ENCODE measurements at places on chromosomes 5 and 9.

DNA sequence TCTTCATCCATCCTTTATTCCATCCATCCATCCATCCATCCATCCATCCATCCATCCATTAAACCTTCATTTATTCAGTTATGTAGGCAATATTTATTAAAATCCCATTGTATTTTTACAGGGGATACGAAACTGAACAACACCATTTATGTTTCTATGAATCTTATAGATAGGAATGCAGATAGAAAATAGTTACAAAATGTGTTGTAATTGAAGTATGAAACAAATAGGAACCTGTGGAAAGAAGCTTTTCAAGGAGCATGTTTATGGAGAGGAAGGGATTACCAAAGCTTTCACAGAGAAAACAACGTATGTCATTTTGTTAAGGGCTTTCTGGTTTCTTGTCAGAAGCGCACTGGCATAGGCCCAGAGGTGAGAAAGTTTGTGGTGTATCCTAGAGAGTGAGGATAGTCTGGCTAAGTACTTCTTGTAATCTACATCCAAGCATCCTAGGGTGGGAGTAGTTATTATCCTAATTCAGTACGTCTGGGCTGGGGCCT, 184.0 kb downstream of the CNTLN start:
- no peak for DNase-seq

DNA sequence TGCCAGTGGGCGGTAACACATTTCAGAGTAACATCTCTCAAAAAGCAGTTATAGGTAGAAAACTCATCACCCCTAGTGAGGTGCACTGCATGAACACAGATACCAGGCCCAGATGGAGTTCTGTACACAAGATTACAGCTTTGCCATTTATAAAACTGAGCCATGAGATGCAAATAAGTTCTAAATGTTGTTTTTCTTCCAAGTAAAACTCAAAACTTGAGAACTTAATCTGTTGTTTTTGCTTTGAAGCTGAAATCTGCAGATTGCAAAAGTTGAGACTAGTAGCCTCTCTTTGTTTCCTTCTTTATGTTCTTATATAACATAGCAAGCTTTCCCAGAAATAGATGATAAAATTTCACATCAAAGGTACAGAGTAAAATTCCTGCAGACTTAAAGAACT, 434.1 kb downstream of the PLK2 start:
- DNase-seq: no peak

DNA sequence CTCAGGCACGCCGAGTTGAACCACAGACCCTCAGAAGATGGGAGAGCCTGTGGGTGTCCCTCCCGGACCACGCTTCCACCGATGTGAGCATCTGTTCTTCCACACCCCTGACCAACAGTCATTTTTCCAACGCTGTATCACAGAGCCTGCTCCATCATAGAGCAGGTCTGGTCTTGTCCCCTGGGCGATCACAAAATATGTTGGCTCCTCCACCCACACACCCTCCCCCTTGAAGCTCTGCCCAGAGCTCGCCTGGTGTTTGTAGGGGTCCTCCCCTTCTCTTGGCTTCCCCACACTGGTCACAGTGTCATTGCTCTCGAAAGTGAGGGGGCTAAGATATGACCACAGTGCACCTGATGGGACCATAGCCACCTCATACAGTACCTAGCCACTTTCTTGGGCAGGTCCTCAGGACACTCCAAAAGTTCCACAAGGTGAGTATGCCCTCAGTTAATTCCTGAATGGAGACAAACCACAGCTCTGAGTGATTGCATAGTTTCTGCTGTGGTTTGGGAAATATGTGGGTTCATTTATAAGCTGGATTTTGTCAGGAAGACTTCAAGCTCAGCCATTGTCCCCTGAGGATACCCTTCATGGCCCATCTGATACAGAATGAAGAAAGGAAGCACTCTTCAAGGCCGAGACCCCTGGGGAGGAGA, 3.5 kb upstream of the ZNF618 start:
- no peak for DNase-seq

DNA sequence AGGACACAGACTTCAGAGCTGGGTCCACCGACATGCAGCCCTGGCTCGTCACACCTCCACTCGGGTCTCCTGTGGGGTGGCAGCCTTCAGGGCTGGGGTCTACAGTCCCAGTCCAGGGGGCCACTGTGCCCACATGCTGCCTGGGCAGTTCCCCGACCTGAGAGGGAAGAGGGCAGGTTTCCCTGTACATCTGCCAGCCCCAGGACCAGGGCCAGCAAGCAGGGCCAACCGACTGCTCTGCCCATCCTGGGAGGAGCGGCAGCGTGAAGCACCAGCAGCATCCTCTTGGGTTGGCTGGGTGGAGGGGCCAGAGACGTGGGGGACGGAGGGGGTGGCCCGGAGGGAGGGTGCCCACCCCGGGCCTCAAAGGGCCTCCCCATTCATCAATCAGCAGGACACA, 120.6 kb upstream of the SARDH start:
- DNase-seq: no peak

DNA sequence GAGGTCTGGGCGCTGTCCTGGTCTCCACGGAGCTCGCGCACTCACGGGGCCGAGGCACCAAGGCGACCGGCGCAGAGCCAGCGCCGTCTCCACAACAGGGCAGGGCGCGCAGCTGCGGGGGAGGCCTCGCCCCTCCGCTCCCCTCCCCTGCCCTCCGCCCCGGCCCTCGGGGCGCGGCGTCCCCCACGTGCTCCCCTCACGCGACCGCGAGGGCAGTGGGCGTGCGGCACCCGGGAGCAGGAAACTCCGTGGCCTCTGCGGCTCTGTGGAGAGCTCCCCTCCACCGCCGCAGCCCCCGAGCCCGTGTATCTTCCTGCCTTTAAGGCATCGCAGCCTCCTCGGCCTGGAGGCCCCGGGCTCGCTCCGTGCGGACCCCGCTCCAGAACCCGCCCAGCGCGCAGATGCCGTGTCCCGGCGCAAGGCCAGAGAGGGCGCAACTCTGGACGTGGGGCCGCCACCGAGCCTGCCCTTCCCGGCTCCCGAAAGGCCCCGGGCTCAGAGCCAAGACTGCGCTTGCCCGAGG, 708 bp upstream of the TUBB4B start:
- DNase-seq: no peak

GRCh38 chr5:58497386-58497785, 6.2 kb downstream of the GAPT start:
- DNase-seq: no peak

All from progenitor cell of endocrine pancreas (in vitro differentiated cells).